ENCODE measurements at places on chromosomes 5 and 9.

GRCh38 chr9:136187683-136188586 lies 17.0 kb downstream of the LHX3 start:
- DNase-seq, result no peak

GRCh38 chr9:75599126-75599525 lies 291.3 kb upstream of the PCSK5 start:
- DNase-seq, result no peak

DNA sequence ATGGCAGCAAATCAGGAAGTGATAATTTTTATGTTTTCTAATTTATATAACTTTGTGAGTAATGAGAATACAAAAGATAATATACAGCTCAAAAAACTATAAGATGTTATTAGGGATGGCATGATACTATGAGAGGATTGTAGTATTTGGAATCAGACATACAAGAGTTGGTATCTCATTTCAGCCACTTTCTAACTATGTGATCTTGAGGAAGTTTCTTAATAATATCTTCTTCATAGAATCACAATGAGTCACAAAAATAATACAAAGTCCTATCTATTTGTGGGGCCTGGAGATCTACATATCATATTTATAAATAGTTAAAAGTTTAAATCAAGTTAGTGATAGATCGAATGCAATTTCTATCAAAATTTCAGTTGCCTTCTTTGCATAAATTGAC lies 23.7 kb upstream of the TMED7 start:
- no peak for DNase-seq

- DNase-seq, result no peak
These were observed 6.0 kb downstream of the PMPCA start for GRCh38 chr9:136416427-136416826.

GRCh38 chr5:66702426-66702825 lies 106.2 kb downstream of the MAST4 start:
- DNase-seq, result no peak

DNA sequence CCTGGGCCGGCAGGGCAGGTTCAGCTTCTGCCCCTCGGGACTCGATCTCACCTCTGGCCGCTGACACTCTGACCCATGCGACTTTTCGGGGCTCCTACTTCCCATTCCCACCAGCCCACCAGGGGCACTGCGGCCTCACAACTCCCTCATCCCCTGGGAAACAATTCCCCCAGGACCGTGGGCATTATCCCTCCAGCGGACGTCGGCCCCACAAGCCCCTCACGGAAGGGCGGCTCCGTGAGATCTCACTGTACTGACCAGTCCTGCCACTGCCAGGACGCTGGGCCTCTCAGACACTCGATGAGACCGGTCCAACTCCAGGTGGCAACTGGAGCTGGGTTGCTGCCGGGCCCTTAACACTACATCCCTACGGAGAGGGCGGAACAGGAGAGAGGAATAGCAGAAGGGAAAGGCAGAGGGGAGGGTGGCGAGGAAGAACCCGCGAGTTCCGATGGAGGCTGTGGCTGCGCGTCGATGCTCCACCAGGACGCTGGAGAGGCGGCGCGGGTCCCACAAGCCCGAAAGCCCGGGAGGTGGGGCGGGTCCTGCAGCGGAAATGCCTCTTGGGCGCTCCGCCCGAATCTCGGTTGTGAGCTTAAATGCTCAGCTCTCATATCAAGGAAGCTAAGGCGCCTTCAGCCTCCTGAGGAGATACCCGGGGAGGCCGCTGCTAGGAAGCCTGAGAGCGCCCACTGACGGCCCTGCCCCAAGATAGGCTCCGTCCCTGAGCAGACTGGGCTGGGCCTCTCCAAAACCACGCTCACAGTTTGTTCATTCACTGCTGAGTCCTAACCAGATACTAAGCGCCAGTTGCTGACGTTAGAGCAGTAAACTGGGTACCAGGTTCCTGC lies 36.3 kb downstream of the VCP start:
- DNase-seq, result no peak

DNA sequence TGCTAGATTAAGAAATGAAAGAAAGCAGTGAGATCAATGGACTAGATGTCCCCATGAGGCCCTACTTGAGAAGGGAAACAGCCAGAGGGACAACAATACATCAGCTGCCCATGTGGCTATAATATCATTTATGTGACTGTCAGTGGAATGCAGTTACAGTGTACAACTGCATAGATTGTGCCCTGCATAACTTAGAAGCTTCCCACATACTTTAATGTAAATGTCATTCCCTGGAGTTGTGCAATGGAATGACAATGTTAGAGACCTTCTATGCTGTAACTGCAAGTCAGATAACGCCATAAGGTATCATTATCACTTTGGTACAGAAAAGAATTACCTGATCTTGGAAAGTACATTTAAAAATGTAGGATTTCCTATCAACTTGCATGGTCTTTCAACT lies 67.4 kb downstream of the FBN2 start:
- DNase-seq, result no peak

- no peak for DNase-seq
These were observed 15.9 kb downstream of the SPDL1 start for GRCh38 chr5:169599451-169599850.

- no peak for DNase-seq
These were observed 63.3 kb upstream of the GRAMD2B start for GRCh38 chr5:126359884-126360283.

GRCh38 chr5:116765441-116765840 lies 190.8 kb upstream of the SEMA6A start:
- DNase-seq, result no peak
